H1 (cell line): ENCODE measurements at places on chromosomes 5 and 9. TPM values are rescaled to one million over a fixed set of nuclear protein-coding genes. Genes with fewer than 3 reads are reported as not detected.

GRHPR gene
- polyA plus RNA-seq, result 201 and 246 TPM in 2 replicates

FGF1 gene
- 0.17 and 0.30 TPM in 2 replicates for polyA plus RNA-seq

F2RL1 gene
- polyA plus RNA-seq, result 18.5 and 26.6 TPM in 2 replicates

PDLIM4 gene
- 29.1 and 37.7 TPM in 2 replicates for polyA plus RNA-seq

PRR16 gene
- polyA plus RNA-seq, result 1.3 and 1.6 TPM in 2 replicates

GTF2H2 gene
- 6.8 and 12.4 TPM in 2 replicates for polyA plus RNA-seq

ARSI gene
- 6.7 and 8.0 TPM in 2 replicates for polyA plus RNA-seq

KIF20A gene
- polyA plus RNA-seq, result 26.4 and 33.3 TPM in 2 replicates

SPDL1 gene
- polyA plus RNA-seq, result 9.8 and 16.9 TPM in 2 replicates

FYB1 gene
- not detected in 2 replicates for polyA plus RNA-seq

CMYA5 gene
- 0.88 and 1.1 TPM in 2 replicates for polyA plus RNA-seq

C9 gene
- polyA plus RNA-seq, result not detected in 2 replicates

ZNG1A gene
- 10.4 and 18.2 TPM in 2 replicates for polyA plus RNA-seq

NMUR2 gene
- 0.11 and 0.17 TPM in 2 replicates for polyA plus RNA-seq

GFRA3 gene
- polyA plus RNA-seq, result 3.4 TPM in 2 replicates

MRPL22 gene
- polyA plus RNA-seq, result 46.2 and 46.8 TPM in 2 replicates

S1PR3 gene
- polyA plus RNA-seq, result 3.7 and 4.9 TPM in 2 replicates

ROR2 gene
- 2.7 and 5.4 TPM in 2 replicates for polyA plus RNA-seq

FOXD4L6 gene
- polyA plus RNA-seq, result not detected in 2 replicates

LIX1 gene
- polyA plus RNA-seq, result 0.39 and 0.45 TPM in 2 replicates

ANKRD18A gene
- 0.66 and 0.68 TPM in 2 replicates for polyA plus RNA-seq

SV2C gene
- 0.05 and 0.08 TPM in 2 replicates for polyA plus RNA-seq

CER1 gene
- polyA plus RNA-seq, result 0.26 and 0.28 TPM in 2 replicates

LOX gene
- polyA plus RNA-seq, result 1.1 and 1.5 TPM in 2 replicates

- no peak for DNase-seq
Observed at GRCh38 chr9:73042155-73042554, 89.3 kb upstream of the ALDH1A1 start.

GRCh38 chr5:12022444-12022843 is 118.2 kb upstream of the CTNND2 start:
- DNase-seq, result no peak

DNA sequence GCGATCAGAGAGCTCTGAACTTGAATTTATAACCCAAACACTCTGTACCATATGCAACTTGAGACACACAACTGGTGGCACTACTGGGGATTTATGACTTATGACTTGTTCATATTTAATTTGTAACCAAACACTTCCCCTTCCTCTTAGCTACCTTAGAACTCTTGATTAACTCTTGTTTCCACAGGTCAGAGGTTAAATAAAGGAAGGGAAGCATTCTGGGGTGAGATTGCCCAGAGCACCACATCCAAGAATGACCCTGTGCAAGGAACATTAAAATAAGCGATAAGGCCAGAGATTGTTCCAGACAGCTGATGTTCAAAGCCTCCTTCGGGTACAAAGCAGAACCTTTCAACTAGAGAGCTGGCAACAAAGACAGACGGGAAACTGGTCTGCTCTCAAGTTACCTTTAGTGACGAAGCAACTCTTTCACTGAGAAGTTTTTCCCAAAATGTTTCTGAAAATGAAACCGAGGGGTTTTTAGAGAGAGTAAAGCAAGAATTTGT is 242.6 kb downstream of the DENND1A start:
- no peak for DNase-seq

GRCh38 chr5:111385970-111386831 is 126.1 kb downstream of the STARD4 start:
- no peak for DNase-seq

DNA sequence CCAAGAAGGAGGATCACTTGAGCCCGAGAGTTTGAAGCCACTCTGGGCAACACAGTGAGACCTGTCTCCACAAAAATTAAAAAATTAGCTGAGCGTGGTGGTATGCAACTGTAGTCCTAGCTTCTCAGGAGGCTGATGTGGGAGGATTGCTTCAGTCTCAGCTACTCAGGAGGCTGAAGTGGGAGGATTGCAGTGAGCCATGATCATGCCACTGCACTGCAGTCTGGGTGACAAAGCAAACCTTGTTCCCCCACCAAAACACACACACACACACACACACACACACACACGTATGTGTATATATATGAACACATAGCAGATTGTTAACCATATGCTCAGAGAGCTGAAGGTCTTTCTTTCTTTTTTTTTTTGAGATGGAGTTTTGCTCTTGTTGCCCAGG is 157.5 kb upstream of the MAST4 start:
- DNase-seq, result no peak

DNA sequence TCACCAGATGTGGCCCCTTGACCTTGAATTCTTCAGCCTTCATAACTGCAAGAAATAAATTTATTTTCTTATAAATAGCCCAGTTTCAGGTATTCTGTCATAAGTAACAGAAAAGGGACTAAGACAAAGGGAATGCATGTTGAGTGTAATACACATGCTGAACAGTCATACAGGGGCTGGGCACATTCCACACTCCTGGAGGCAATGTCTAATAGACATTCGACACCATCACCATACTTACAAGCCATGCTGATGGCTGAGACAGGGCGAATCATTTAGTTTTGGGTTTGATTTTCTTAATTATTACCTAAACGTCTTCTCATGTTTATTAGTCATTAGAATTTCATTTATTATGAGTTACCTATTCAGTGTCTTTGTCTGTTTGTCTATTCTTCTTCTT is 68.5 kb downstream of the TENT4A start:
- DNase-seq, result no peak

DNA sequence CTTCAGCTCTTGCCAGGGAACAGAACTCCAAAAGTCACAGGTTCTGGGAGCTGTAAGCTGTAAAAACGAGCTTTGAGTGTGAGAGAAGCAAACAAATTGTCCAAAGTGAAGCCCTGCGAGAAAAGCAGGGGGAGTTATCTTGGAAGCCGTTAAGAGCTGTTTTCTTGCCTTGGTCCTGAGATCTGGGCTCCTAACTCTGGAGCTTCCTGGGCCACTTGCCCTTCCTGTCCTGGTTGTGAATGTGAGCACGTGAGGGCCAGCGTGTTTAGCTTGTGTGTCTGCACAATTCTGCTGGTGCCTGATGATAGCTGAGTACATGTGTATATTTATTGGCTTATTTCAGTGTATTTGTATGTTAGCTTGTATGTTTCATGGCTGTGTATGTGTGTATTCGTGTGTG is 40.5 kb downstream of the DAB2IP start:
- no peak for DNase-seq

DNA sequence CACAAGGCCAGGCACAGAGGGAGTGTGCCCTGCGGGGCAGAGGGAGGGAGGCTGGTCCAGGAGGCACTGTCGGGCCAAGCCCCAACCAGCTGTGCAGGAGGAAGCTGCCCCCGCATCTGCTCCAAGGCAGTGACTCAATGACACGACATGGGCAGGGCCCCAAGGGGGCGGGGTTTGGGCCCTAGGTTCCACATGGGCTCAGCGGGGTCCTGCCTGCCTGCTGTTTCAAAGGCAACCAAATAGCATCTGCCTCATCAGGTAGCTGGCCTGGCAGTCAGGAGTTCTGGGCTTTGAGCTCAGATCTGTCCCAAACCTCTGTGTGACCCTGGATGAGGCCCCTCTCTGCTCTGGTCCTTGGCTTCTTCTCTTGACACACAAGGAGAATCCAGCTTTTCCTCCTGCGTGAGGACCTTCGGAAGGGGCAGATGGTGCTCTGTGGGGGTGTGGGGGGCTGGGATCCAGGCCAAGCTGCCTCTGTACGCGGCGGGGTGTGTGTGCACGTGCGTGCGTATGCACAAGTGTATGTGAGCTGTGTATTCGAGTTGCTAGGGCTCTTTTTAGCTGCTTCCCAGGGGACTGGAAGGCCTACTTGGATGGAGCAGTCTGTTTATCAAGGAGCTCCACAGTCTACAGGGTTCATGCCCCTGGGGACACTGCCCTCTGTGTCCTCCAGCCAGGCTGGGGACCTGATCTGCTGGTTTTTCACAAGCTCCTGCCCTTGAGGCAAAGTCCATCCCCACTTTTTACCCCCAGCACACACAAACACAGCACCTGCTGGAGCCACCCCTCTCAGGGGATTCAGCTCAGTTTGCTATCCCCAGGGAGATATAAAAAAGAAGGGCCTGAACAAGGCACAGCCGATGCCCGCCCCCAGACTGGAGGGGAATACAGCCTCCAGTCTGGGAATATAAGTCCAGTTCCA is 138.9 kb downstream of the RGS3 start:
- peak; percentile 87 for DNase-seq

GRCh38 chr5:180815293-180815917 is 12.8 kb upstream of the MGAT1 start:
- DNase-seq, result no peak

DNA sequence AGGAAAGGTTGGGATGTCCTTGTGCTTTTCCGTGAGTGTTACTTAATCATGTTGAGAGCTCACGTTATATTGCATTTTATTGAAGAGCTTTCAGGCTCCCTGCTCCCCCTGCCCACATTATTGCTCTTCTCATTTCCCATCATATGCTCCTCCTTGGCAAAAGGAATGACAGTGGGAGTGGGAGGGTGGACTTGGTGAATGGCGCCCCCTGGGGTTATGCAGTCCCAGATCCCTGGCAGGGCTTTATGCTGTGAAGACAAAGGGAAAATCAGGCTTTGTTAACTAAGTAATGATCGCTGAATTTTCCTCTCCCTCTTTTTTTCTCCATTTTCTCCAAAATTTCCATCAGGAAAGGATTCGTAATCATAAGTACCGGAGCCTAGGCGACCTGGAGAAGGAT is 166.6 kb downstream of the SMARCA2 start:
- peak; percentile 80 for DNase-seq

GRCh38 chr9:127977884-127978647 is 2.7 kb downstream of the EEIG1 start:
- no peak for DNase-seq

- DNase-seq, result no peak
Observed at GRCh38 chr5:125969011-125969813, 454.0 kb upstream of the GRAMD2B start.

GRCh38 chr9:98491828-98492227 is 216.9 kb downstream of the GABBR2 start:
- no peak for DNase-seq

GRCh38 chr5:127061956-127062355 is 11.3 kb downstream of the C5orf63 start:
- no peak for DNase-seq

GRCh38 chr5:163861670-163862069 is 356.3 kb downstream of the MAT2B start:
- DNase-seq, result no peak

DNA sequence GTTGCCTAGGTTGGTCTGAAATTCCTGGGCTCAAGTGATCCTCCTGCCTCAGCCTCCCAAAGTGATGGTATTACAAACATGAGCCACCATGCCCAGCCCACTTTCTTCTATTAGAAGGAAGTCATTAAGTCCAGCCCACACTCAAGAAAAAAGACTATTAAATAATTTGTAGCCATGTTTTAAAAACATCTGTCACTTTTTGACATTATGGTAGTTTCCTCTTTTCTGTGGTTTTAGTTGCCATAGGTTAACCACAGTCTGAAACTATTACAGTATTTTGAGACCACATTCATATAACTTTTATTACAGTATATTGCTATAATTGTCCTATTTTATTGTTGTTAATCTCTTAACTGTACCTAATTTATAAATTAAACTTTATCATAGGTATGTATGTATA is 31.9 kb upstream of the C5orf24 start:
- no peak for DNase-seq

GRCh38 chr5:133512896-133513295 is 99.4 kb downstream of the FSTL4 start:
- DNase-seq, result no peak

DNA sequence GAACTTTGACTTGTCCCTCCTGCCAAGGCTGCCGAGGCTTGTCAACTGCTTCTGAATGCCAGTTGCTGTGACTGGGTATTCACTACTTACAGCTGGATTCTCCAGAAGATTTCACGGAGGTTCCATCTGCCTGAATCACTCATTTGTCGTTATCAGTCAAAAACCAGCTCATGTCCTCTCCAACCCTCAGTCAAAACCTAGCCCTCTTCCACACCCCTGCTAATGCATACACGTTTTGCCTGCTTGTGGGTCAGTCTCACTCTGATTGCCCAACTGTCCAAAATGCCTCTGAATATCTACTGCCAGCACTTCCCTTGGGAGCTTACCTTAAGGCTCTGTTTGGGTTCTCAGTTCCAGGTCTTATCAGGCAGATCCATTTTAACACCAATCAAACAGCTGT is 238.6 kb upstream of the TMEM161B start:
- no peak for DNase-seq

DNA sequence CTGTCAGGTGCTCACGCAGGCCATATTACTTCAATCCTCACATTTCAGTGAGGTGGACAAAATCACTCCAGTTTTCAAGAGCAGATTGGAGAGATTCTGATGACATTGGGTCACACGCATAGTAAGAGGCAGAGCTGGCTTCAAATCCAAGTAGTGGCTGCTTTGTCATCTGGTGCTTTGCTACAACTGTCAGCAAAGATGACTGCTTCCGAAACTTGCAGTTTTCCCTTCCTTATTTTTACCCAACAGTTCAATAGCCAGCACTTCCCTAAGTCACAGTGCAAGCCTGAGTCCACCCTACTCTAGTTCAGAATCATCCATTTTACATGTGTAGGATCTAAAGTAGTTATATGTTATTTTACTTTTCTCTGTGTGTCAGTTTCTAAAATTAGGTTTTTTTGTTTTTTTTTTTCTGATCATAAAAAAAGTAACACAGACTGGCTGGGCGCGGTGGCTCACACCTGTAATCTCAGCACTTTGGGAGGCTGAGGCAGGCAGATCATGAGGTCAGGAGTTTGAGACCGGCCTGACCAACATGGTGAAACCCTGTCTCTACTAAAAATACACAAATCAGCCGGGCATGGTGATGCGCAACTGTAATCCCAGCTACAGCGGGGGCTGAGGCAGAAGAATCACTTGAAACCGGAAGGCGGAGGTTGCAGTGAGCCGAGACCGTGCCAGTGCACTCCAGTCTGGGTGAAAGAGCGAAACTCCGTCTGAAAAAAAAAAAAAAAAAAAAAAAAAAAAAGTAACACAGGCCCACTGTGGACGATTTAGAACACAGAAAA is 49.6 kb downstream of the ANKDD1B start:
- no peak for DNase-seq

DNA sequence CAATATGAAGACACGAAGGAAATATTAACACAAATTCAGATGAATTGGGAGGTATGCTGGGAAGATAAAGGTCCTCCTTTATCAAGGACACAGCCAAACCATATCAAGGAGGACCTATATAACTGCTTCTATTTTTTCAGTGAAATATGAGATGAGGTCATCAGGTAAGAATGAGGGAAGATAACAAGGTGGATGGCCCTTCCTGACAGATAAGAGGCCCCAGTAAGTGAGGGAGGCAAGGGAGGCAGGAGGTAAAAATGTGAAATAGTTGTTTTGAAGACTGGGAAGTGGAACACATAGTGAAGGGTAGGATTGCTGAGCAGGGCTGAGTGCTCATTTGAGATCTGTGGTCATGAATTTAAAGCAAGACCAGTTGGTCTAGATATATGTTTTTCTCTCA is 60.0 kb upstream of the FOXE1 start:
- DNase-seq, result no peak

DNA sequence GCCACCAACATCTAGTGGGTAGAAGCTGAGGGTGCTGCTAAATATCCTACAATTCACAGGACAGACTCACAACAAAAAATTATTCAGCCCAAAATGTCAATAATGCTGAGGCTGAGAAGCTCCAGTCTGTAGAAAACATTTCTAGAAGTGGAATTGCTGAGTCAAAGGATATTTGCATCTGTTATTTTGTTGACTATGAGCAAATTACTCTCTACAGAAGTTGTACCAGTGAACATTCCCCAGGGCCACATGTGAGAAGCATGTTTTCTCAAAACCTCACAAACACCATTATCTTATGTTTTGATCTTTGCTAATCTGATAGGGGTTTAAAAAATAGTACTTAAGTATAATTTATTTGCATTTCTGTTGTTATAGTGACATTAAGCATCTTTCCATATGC is 15.4 kb downstream of the ITK start:
- DNase-seq, result no peak
